Activated T-helper 9 cell treated with anti-CD3 and anti-CD28 coated beads, Interleukin-2, amount 50 U/mL, for 16 hours (primary cell): ENCODE measurements at places on chromosomes 16 and 17.

DNA sequence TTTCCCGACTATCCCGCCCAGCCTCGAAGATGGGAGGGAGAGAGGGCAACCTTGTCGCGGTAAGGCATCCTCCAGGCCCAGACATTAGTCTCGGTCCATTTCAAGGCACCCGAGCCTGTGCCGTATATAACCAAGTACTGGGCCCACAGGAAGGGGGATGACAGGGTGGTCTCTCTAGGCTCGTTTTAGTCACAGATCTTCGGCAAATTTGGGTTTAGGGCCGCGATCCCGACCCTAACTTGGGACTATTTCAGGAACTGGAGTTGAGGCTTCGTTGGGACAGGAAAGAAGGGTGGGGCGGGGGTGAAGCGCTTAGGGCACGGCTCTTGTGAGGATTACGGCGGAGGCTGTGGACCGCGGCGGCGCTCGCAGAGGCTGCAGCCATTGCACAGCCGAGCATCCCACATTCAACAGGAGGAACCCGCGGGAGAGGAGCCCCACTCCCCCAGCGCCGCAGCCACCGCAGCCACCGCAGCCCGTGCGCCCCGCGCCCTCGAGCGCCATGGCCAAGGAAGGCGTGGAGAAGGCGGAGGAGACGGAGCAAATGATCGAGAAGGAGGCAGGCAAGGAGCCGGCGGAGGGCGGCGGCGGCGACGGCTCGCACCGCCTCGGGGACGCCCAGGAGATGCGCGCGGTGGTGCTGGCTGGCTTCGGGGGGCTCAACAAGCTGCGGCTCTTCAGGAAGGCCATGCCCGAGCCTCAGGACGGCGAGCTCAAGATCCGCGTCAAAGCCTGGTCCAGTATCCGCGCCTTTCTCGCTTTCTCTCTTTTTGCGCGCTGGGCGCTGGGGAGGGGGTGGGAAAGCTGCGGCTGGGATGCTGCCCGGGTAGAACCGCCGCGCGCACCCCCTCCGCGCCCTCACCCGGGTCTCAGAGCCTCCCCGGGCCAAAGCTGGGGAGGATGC is at the start of gene VAT1L:
VAT1L (plus strand) TSS at position 384 of the 904 bp plus-strand sequence; CDS start at position 503, 119 bp downstream.
- no peak for DNase-seq

GRCh38 chr16:15593235-15593634 is 49.7 kb downstream of the MARF1 start:
- DNase-seq = no peak

DNA sequence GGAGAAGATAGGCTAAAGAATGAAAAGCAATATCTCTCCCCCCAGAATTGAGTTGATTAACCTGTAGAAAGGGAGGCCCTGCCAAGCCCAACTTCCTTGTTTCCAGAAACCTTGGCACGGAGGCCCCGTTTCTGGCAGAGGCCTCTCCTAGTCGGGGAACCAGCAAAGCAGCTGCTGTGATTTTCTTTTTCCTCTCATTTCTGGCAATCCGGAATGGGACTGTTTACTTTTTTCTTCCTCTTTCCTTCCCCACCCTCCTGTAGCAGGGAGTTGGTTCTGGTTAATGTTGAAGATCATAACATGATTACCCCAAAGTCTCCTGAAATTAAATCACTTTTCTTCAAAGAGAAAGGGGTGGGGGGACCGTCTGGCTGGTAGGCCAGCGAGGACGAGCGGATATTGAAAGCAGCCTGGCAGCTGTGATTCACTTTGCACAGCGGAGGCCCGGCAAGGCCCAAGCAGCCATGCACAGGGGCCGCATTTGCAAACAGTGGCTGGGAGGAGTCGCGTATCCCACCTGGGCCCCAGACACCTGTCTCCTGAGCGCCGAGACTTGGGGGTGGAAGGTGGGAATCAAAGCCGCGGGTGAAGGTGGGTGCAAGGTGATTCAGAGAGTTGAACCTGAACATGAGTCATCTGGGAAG is 51.5 kb downstream of the NTN1 start:
- no peak for DNase-seq

GRCh38 chr17:82257473-82257872 is 16.0 kb downstream of the CSNK1D start:
- no peak for DNase-seq

DNA sequence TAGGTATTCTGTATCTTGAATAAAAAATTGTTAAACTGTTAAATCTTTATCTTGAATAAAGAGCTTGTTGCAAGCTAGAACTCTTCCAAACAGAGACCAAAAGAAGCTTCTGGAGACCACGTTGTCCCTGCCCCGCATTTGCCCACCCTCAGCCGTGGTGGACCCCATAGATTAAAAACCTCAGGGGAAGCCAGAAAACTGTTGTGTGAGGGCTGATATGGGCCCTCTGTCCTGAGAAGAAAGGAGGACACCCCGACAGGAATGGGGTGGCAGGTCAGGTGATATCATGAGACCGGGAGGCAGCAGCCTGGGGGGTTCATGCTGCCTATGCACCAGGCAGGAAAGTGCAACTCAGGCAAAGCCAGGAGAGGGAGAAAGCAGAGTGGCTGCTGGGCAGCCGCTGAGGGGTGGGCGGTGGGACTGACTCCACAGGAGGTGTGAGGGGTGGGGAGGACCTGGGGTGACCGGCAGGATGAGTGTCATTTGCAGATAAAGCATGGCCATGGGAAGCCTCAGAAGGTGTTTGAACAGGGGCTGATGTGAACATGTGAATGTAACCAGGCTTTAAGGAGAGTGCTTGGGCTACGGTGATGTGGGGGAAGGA is 147.8 kb downstream of the IRF8 start:
- DNase-seq = no peak

GRCh38 chr17:59727817-59728533 is 20.5 kb downstream of the VMP1 start:
- no peak for DNase-seq

- no peak for DNase-seq
Observed at GRCh38 chr16:14177704-14178103, 106.6 kb downstream of the MRTFB start.

GRCh38 chr17:63474586-63475460 is 2.0 kb upstream of the ACE start:
- no peak for DNase-seq
